Muscle of back (tissue), 13 donors: ENCODE measurements at places on chromosomes 16 and 17.
A peak's percentile ranks its signal among the peaks of the same experiment; 100 is the strongest.

DNA sequence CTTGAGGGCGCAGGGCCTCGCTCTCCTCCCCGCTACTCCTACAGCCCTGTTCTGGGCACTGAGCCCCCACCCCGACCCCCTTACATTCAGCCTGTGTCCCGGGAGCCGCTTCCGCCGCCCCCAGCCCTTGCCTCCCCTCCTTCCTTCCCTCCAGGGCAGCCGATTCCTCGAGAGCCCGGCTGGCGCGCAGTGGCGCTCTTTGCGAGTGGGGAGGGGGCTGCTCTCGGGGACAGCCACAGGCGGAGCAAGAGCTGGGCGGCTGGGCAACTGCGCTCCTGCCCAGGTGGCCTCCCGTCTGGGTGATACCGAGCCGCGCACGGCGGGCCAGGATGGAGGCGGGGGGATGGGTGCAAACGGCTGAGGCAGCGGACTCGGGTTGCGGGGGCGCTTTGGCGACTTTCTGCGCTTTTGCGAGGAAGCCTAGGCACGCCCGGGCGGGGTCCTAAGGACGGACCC is 1.2 kb downstream of the MMP15 start:
- no peak for DNase-seq

DNA sequence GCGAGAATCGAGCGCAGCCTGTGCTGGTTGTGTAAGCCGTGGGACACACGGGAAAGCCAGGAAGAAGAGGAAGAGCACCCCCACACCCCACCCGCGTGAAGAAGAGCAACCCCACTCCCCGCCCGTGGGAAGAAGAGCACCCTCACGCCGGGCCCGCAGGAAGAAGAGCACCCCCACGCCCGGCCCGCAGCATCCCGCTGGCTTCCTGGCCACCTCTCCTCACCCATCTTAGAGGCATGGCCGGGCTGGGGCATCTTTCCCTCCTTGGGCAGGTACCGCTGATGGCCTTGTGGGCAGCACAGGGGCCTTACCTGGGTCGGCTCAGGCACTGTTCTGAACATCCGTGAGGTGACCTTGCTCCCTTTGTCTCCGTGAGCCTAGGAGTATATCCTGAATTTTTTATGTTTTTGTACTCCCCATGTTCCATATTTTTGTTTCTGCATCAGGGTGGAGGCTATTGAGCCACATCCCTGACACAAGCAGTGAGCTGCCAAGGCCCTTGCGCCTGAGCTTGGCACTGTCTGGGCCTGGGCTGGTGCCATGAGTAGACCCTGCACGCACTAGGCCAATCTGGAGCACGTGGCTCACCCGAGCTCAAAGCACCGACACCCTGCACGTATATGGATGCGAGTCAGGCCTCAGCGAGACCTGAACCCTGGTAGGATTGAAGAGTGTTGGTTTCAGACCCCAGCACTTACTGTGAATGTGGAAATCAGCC is 71.4 kb upstream of the KCTD5 start:
- DNase-seq: no peak

GRCh38 chr16:4487955-4488498 is 11.8 kb downstream of the HMOX2 start:
- no peak for DNase-seq

DNA sequence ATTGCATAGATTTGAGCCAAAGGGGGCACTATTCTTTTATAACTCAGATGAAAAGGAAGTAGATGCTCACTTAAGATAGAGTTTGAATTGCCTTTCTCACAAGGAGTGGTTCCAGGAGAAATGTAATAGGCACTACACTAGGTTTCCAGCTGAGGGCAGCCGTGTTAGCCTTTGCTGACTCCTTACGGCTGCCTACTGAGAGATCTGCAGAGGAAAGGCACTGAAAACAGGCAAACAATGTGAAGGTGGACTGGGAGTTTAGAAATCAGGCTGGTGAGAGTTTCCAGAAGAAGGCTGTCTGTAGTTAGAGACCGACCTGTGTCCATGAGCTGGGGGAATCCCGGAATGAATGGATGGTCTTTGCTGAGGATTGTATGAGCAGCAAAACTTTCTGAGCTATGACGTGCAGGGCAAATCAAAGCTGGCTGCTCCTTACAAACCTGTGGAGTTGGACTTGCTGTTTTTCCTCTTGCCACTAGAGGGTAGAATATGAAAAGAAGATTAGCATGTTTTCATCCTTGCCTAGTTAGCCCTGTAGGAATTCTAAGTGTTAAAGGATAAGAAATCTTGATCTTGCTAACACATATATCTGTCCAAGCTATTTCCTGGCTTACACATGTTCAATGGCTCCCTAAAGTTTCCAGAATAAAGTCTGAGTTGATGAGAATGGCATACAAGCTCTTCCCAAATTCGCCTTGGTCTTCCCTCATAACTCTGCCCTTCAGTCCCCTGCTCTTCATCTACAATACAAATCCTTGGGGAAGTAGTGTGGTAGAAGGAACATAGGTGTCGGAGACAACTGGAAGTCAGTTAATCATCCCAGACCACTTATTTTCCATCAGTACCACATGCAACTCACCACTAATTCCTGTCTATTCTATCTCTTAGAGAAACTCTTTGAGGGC is 20.1 kb upstream of the TAOK1 start:
- peak; percentile 70 for DNase-seq

DNA sequence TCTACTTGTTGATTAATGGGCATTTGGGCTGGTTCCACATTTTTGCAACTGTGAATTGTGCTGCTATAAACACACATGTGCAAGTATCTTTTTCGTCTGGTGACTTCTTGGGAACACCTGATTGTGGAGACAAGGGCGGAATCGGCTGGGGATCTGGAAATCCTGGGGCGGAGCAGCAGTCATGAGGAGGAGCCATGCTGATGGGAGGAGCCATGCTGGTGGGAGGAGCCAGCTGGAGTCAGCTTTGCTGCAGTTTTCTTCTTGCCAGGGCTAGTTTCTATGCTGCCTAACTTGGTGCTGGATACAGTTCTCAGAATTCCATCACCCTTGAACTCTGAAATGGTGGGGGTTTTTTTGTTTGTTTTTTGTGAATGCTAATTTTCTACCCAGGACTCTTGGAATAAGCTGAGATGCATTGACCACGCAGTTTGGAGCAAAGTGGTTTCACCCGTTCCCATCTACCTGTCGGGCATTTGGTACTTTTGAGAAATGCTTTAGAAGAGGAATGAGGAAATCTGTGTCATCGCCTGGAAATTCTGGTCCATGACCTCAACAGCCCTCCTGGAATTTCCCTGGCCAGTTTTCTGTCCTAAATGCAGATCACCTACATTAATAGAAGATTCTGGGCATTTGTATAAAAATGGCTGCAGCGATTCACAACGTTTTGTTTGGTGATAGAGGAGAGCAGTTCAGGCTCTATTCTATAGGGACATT is 217.4 kb upstream of the ZFHX3 start:
- no peak for DNase-seq

- DNase-seq: no peak
These were observed 3.4 kb upstream of the CLEC19A start for GRCh38 chr16:19282101-19282500.

GRCh38 chr17:68750208-68750562 is 149.0 kb upstream of the FAM20A start:
- DNase-seq: no peak

- no peak for DNase-seq
These were observed 4.0 kb downstream of the VAT1 start for GRCh38 chr17:43018008-43018853.

DNA sequence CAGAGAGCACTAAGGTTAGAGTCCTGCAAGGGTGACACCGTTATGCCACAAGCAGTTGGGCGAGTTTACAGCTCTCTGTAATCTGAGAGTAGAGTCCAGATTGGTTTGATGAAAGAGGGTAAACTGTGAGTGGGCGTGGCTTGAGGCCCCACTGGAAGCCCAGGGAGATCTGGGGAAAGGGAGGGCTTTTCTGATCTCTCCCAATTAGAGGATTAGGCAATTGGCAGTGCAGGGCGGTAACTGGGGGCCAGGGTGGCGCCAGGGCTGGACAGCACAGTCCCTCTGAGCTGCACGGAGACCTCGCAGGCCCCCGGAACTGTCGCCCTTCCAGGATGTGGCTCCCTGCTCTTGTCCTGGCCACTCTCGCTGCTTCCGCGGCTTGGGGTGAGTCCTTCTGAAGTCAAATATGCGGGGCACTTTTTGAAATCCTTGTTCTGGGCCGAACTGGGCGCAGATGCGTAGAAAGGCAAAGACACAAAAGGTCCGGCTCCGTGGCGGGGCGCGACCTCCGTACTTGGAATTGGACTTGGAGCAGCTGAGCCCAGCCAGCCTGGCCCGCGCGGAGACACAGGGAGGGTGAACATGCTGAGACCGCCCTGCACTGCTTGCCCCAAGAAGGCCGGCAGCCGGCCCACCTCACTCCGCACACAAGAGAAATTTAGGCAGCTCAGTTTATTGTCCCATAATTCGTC is 72.4 kb downstream of the CES1 start:
- DNase-seq: peak; percentile 6

DNA sequence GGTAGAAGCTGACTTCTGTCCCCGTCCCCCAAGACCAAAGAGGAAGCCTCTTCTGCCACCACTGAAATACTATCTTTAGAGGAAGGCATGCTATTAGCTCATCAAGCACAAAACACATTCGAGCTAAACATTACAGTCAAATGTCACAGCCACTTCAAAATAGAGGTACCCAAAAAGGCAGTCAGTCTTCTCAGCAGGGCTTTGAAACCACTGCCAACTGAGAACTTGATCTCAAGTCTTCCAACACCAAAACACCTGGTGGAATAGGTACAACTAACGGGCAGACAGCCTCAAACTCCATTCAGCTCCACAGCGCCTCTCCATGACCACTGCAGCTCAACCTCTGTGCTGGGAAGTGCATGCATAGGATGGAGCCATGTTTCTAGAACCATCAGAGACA is 36.0 kb downstream of the ZFHX3 start:
- DNase-seq: no peak

GRCh38 chr16:27185776-27186130 is 17.6 kb upstream of the KDM8 start:
- no peak for DNase-seq

GRCh38 chr17:8188263-8188839 is 1.6 kb downstream of the BORCS6 start:
- DNase-seq: no peak

DNA sequence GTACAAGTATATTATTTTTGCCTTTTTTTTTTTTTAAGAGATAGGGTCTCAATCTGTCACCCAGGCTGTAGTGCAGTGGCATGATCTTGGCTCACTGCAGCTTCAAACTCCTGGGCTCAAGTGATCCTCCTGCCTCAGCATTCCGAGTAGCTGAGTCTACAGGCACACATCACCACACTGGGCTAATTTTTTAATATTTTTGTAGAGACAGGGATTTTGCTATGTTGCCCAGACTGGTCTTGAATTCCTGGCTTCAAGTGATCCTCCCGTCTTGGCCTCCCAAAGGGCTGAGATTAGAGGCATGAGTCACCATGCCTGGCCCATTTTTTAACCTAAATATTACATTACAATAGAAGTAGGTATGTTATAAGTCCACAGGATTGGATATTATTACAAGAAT is 3.2 kb downstream of the TERB1 start:
- DNase-seq: no peak

GRCh38 chr16:3646348-3646920 is 8.1 kb upstream of the DNASE1 start:
- no peak for DNase-seq

GRCh38 chr16:68802190-68802589 is 41.1 kb upstream of the TANGO6 start:
- DNase-seq: no peak

DNA sequence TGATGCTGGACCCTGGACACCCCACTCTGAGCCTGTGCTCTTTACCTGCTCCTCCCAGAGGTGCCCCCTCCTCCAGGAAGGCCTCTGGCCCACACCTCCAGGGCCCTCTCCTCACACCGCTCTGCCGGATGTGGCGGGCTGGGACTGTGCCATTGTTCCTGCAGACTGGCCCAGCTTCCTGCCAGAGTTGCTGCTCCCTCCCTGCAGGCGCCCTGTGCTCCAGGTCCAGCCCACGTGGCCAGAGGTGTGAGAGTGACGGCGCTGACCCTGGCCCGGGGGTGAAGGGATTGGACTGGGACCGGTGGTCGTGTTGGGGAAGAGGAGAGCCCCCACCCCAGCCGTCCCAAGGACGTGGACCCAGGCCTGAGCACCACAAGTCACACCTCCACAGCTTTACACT is 5.7 kb downstream of the E4F1 start:
- DNase-seq: no peak

- peak; percentile 76 for DNase-seq
These were observed 18.4 kb downstream of the GJD3 start for GRCh38 chr17:40345994-40346764.

DNA sequence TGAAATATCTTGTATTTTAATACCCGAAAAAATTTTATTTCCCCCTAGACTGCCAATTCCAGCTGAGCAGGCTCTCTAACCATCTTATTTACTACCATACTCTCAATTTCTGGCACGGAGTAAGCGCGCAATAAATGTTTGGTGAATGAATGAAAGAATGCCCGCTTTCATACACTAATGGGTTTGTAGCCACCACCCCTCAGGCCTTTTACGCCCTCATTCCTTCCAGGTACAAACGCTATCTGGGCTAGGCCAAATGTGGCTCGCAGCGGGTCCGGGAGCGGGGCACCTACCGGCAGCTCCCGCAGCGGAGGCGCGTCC is 536 bp upstream of the PLD2 start:
- no peak for DNase-seq

DNA sequence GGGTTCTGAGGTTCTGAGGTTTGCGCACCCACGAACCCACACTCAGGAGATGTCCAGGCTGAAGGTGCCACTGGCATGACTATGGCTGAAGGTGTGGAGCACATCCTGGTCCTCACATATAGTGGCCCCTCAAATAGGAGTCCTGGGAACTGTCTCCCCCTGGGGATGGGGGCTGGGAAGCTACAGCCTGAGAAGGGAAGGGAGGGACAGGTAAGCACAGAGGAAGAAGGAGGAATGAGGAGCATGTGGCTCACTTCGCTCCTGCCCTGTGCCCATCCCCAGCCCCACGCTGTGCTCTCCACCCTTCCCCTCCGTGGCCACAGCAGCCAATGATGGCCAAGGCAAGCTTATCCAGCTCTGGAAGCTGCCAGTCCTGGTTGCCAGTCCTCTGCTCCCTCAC is 123.9 kb upstream of the LHX1 start:
- DNase-seq: no peak

DNA sequence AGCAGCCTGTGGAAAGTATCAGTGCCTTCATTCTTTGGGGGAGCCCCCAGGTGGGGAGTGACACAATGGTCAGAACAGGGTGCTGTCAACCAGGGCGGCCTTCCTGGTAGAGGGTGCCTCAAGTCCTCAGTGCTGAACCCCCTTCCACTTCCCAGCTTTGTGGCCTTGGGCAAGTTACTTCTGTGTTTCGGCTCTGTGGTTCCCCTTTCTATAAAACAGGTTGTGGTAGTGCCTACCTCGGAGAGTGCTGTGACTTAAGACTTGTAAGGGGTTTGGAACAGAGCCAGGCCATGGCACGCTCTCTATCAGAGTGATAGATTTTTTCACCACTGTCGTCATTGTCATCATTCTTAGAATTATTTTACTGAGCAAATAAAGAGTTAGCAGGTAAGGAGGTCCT is 141.1 kb downstream of the CCDC182 start:
- no peak for DNase-seq

DNA sequence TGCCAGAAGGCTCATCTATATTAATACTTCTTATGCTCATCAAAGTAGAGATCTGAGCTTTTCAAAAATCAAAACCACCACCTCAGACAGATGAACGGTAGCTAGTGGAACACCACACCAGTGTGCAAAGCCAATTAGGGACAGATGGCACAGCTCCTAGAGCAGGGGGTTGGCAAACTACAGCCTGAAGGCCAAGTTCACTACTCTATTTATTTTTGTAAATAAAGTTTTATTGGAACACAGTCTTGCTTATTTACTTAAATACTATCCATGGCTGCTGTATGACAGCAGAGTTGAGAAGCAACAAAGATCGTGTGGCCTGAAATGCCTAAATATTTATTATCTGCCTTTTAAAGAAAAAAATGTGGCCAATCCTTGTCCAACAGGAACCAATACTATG is 56.8 kb downstream of the AMFR start:
- DNase-seq: no peak

- peak; percentile 75 for DNase-seq
These were observed 419.4 kb downstream of the SOX9 start for GRCh38 chr17:72539981-72540897.
